ENCODE measurements at places on chromosomes 1 and 21.

DNA sequence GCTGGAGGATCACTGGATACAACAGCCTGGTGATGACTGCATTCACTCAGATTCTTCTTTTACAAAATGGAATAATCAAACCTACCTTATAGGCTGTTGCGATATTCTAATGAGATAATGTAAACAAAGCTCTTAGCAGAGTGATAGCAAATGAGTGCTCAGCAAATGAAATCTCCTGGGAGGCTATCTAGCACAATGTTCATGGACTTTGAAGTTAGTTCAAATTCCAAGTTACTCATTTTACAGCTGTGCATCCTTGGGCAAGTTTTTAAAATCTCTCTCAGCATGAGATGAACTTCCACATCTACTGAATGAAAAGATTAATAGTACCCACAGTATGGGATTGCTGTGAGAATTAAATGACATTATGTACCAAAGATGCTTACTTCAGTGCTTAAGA is 80.8 kb upstream of the PAPPA2 start:
- no peak for DNase-seq

DNA sequence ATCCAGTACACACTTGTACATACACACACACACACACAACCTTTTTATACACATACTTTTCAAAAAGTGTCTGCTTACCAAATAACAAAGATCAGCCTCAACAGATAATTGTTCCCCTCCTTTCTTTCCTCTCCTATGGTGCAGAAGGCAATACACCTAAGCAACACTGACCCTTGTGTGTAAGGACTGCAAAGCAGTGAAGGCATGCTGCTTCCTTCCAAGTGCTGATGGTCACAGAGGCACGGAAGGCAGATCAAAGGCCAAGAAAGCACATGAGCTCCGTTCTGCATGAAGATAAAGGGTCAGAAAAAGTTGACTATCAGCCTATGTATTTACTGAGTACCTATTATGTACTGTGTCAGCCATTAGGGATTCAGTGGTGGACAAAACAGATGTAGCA is 168.8 kb downstream of the TNR start:
- DNase-seq, result no peak

- DNase-seq, result no peak
Observed at GRCh38 chr1:64692911-64693310, 52.0 kb upstream of the RAVER2 start.

DNA sequence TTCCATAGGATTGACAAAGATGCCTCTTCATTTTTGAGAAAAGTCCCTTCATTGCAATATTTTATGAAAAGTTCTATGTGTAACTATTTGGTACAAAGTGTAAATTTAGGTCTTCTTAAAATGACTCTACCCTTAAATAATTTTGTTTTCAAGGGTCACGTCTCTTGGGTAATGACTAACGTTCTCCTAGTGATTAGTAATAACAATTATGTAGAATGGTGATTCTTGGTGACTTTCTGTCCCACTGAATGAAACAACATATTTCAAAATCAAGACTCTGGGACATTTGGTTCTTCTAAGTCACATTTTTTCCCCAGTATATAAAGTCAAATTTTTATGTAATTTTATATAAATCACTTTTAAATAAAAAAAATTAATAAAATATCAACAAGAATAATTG is 277.5 kb upstream of the ADAMTS5 start:
- DNase-seq, result no peak

- no peak for DNase-seq
Observed at GRCh38 chr1:222390181-222390580, 157.7 kb downstream of the HHIPL2 start.
